Activated CD4-positive, alpha-beta T cell treated with anti-CD3 and anti-CD28 coated beads for 24 hours (primary cell): ENCODE measurements at places on chromosomes 3 and 15.

DNA sequence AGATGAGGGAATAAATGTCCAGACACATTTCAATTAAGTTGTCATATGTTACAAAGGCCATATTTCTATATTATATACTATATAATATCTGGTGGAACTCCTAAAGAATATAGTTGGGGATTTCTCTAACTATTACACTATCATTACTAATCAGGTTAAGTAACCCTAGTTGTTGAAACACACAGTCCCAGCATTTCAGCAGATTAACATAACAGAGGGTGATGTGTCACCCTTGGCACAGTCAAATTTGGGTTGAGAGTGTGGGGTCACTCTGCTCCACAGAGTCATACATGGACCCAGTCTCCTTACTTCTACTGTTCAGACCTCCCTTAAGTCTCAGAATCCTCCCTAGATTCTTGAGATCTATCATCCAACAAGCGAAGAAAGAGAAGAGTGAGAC is 496.4 kb upstream of the MDFIC2 start:
- DNase-seq: no peak

DNA sequence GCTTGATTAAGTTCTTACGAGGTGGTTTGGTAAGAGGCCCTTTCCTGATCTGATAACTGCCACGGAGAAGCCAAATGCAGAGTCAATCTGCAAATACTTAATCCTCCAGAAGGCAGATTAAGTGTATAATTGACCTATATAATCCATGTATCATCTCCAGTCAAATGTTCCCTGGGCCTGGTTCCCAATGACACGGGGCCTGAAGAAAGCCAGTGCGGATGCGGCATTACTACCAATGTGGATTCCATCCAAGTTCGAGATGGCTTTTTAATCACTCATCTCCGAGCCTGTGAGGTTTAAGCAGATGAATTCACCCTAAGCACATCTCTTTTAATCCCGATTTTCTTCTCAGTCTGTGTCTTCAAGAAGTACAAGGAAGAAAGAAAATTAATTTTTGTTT is 60.0 kb upstream of the FEZF2 start:
- DNase-seq: no peak

- no peak for DNase-seq
Measured at GRCh38 chr3:182920515-182921084, 59.7 kb downstream of the DCUN1D1 start.

GRCh38 chr15:58227706-58228543 is 89.7 kb downstream of the AQP9 start:
- peak; percentile 65 for DNase-seq

DNA sequence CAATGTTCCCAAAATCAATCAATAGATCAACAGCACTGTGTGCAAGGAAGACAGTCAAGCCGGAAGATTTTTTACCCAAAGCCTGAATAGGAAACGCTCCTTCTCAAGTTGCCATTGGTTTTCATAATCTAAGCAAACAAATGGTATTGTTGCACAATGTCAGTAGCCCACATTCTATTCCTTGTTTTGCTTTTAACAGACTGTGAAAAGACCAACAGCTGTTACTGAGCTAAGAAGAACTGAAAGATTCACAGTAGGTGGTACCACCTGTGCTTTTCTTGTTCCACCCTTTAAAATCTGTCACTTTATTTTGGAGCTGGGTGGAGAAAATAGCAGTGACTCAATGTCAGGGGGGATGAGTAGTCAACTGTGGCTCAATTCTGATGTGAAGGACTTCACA is 357.5 kb upstream of the CADM2 start:
- no peak for DNase-seq

DNA sequence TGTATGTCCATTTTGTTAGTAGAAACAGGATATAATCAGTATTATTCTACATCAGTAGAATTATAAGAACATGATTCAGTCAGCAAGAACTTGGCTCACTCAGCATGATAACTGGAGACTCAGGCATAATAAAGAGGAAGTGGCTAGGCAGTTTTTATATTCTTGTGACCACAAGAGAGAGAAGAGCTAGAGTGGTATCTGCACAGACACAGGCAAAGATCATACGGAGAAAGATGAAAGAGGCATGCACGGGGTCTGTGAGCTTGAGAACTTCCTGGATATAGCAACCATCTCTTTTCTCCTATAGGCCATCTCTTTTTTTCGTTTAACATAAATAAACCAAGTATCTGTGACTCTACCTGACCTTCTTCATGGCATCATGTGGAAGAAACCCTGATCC is 46.8 kb downstream of the MYO5A start:
- no peak for DNase-seq

GRCh38 chr15:73540161-73540560 is 93.0 kb downstream of the NPTN start:
- DNase-seq: no peak

DNA sequence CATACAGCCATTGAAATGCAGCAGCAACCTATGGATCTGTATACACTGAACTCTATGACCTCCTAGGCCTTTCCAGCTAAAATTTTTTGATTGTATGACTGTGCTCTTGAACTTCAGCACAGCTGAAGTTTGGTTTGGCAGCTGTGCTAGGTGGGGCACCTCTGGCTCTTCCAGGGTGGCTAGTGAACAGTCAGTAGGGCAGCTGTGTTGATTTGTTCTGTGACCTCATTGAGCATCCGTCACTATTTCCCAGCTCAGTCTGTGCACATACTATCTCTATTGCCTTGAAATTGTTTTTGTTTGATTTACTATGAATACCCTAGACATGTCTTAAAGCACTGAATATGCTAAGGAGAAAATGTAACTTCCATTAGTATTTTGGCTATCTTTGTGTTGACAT is 363.2 kb upstream of the NAALADL2 start:
- no peak for DNase-seq

DNA sequence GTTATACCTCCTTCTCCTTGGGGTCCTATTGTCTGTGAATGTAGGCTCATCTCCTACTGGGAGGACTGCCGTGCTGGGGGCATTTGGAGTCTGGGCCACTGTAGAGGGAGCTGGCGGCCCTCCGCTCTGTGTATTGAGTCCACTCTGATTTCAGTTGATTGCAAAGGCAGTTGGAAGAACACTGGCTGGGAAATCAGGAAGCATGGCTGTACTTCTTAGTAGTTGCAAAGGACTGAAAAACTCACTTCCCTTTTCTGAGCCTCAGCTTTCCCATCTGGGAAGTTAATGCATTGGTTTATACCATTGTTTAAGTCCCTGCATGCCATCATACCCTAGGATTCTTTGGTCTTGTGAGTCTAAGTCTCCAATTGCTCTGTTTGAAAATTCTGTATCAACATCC is 46.7 kb downstream of the TMED3 start:
- no peak for DNase-seq

DNA sequence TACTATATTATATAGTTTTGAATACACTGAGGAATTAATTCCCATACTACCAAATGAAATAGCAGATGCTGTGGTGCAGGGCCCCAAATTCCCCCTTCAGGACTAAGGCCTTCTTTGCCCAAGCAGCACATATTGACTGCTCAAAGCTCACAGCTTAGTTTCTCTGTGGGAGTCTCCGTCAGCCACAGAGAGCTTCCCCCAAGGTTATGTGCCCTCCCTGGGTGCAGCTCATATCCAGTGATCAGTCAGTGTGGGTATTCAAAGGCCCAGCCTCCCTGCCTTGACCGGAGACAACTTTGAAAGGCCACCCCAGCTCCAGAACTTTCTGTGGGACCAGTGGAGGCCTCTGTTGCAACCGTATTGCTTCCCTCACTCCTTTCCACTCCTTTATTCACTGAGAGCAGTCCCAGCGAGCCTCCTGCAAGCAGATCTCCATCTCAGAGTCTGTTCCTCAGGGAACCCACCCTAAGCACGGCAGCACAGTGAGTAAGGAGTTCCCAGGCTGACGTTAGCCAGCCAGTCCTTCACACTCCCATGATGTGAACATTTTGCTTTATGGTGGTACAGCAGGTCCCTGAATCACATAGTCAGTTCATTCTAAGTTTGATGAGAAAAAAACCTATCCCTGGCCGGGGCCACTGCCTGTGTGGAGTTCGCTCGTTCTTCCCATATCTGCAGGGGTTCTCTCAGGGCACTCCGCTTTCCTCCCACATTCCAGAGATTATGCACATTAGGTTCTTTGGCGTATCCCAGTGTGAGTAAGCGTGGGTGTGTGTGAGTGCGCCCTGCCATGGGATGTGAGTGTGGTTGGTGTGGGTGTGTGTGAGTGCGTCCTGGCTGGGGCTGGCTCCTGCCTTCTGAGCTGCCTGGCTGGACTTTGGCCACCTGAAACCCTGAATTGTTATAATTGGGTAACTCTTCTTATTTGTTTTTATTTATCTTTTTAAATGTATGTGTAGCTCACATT is 64.4 kb upstream of the PPARG start:
- DNase-seq: no peak

GRCh38 chr15:39651881-39652280 is 71.0 kb downstream of the THBS1 start:
- DNase-seq: no peak

DNA sequence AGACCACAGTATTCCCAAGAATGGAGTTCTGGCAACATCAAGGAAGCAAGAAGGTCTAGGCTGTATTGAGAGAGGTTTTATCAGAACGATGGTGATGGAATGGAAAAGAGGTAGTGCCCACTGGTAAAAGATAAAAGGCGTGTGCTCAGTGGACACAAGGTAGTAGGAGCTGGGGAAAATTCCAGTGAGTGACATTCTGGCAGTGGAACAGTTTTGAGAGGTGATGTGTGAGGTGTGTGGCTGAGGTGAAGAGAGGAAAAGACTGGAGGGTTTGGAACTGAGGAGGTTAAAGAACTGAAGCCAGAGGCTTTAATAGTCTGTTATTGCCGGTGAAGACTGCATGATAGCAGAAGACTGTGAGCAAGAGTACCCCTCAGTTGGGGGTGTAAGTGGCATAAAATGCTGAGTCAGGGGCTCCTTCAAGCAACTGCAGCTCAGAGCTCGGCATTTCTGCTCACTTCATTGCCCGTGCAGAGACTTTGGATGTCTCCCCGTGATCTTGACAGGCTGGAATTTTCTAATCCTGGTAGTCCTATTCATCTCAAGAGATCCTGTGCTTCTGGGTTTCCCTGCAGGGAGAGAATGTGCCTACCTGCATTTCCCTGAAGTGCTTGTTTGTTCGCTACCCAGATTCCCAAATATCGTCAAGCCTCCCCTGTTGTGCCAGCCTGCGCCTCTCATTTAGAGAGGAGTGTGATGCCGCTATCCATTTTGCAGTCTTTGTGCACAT is 191.0 kb downstream of the SATB1 start:
- no peak for DNase-seq

GRCh38 chr3:140898340-140899180 is 43.1 kb upstream of the SLC25A36 start:
- DNase-seq: no peak

DNA sequence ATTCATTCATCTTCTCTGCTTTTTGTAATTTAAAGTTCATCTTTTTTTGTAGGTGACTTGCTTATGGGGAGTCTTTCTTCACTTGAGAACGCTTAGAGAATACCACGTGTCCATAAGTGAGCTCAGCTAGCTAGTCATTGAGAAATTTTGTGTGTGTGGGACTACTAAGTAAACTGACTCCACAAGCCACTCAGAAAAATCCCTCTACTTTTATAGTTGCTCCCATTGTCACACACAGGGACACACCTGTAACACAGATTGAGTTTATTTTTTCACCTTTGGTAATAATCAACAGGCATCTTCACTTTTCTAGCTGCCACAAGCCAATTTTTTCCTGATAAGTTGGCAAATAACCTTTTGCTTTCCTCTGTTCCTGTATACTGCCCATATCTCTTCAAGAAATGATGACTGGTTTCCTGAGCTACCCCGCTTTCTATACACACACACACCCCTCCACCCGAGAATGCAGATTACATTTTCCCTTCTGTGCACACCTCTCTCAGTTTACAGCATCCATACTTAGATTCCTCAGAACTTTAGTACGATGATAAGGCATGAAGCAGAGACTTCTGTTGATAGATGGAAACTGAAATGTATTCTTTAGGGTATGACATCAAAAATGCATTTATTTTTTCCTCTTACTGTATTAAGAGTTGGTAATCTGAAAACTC is 4.6 kb downstream of the TSC22D2 start:
- no peak for DNase-seq

DNA sequence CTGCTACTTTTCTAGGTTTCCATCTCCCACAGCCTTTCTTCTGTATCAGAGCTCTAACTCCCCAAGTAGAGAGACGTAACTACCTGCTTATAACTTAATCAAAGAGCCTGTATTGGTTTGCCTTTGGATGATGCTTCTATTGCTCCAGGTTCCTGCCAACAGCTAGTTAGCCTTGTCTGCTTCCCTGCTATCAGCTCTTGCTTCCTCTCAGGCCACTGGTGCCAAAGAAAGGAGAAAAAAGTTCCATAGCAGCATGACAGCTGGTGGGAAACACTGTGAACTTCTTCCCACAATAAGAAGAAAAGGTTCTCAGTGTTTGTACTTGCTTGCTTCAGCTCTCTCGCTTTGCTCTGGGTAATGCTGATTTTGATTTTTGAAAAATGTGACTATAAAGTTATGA is 206.6 kb downstream of the GBE1 start:
- DNase-seq: no peak
